GM10248 (cell line): ENCODE measurements at places on chromosomes 4 and X.

DNA sequence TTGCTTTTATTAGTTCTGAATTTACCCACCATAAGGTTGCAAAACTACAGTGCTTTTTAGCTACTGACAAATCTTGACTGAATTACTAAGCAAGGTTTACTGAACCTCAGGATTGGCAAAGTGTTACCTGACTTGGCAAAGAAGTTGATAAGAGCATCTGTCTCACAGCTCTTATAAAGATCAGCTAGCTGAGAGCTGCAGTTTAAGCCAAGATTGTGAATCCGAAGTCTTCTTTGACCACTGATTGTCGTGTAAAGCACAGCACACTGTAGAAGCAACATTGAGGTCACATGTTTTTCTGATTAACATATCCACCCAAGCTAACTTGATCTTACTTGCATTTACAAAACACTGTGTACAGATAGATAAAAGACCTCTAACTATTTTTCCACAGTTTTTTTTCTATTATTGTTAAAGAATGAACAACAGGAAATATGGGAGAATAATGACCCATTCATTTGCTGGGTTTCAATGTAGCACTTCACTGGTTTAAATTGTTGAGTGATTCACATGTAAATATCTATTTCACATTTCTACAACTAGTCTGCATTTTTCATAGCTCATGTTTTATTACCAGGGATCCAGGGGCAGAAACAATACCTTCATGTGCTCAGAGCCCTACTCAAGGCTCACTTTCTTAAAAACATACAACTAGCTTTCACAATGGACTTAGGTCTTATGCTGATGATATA is 54.0 kb downstream of the METTL14 start:
- DNase-seq: no peak

DNA sequence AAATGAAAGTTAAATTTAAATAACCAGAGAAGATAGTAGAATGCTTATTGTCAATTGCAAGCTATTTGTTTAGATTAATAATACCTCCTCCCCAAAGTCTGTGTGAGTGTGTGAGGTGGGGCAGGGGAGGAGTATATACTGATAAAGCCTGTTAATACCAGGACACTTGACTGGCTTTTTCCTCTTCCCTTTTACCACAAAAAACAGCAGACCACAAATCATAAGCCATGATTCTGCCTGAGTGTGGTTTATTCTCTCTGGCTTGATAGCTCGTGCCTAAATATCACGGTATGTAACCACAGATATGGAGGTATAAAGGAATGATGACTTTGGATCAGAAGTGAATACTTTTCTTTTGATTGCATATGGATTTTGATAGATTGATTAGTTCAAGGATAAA is 21.9 kb upstream of the SCRG1 start:
- DNase-seq: no peak

GRCh38 chrX:40154853-40155588 is 57.3 kb upstream of the BCOR start:
- DNase-seq: peak; percentile 51

- DNase-seq: no peak
Observed at GRCh38 chr4:119652998-119653397, 24.4 kb upstream of the PDE5A start.

GRCh38 chr4:125097729-125098128 is 217.0 kb upstream of the FAT4 start:
- no peak for DNase-seq
